ENCODE measurements at places on chromosomes 11 and 22. TPM values are rescaled to one million over a fixed set of nuclear protein-coding genes. Genes with fewer than 3 reads are reported as not detected.

The NAV2 gene
- total RNA-seq = 13.8 TPM

The MS4A7 gene
- 57.1 TPM for total RNA-seq

The SLC22A9 gene
- total RNA-seq = not detected

The DCDC1 gene
- total RNA-seq = not detected

The SLC25A1 gene
- total RNA-seq = 20.9 TPM

The LRRC51 gene
- total RNA-seq = 6.5 TPM

The MIAT gene
- 2.7 TPM for total RNA-seq

The PRRG4 gene
- total RNA-seq = 0.22 TPM

The OR51B6 gene
- not detected for total RNA-seq

The APOA5 gene
- not detected for total RNA-seq

The OR8K5 gene
- not detected for total RNA-seq

The BARX2 gene
- total RNA-seq = not detected

The DNAJB7 gene
- not detected for total RNA-seq

The INS gene
- total RNA-seq = not detected

The OR2AG2 gene
- not detected for total RNA-seq

The PRSS23 gene
- total RNA-seq = 14.4 TPM

The DDT gene
- 123 TPM for total RNA-seq

The DDX6 gene
- total RNA-seq = 165 TPM

The OR5A1 gene
- total RNA-seq = not detected

The PANX3 gene
- total RNA-seq = not detected

The CHADL gene
- 7.1 TPM for total RNA-seq

The FIBP gene
- total RNA-seq = 57.5 TPM

The APOL3 gene
- total RNA-seq = 24.5 TPM

The ABCC8 gene
- total RNA-seq = 1.3 TPM

The UPK3A gene
- not detected for total RNA-seq

The USP2 gene
- 53.7 TPM for total RNA-seq

The PKNOX2 gene
- total RNA-seq = 5.1 TPM

The MUC5AC gene
- total RNA-seq = not detected

The SIPA1 gene
- 17.5 TPM for total RNA-seq

The SCGB2A2 gene
- total RNA-seq = not detected

The ROM1 gene
- 1.5 TPM for total RNA-seq

The EXPH5 gene
- 0.95 TPM for total RNA-seq

The SEC14L2 gene
- 2.4 TPM for total RNA-seq

The ARHGEF17 gene
- total RNA-seq = 83.9 TPM

The CALCA gene
- not detected for total RNA-seq

The MAPK8IP1 gene
- 7.6 TPM for total RNA-seq

The BBOX1 gene
- not detected for total RNA-seq

The SMTNL1 gene
- not detected for total RNA-seq

The WDR74 gene
- 34.5 TPM for total RNA-seq

The KCTD14 gene
- not detected for total RNA-seq

The C11orf21 gene
- total RNA-seq = 41.2 TPM

All from heart left ventricle (tissue), 16 donors.